ENCODE measurements at places on chromosomes 7 and 10. TPM values are rescaled to one million over a fixed set of nuclear protein-coding genes. Genes with fewer than 3 reads are reported as not detected.

IL2RA gene
- total RNA-seq: 0.88 TPM

DNA sequence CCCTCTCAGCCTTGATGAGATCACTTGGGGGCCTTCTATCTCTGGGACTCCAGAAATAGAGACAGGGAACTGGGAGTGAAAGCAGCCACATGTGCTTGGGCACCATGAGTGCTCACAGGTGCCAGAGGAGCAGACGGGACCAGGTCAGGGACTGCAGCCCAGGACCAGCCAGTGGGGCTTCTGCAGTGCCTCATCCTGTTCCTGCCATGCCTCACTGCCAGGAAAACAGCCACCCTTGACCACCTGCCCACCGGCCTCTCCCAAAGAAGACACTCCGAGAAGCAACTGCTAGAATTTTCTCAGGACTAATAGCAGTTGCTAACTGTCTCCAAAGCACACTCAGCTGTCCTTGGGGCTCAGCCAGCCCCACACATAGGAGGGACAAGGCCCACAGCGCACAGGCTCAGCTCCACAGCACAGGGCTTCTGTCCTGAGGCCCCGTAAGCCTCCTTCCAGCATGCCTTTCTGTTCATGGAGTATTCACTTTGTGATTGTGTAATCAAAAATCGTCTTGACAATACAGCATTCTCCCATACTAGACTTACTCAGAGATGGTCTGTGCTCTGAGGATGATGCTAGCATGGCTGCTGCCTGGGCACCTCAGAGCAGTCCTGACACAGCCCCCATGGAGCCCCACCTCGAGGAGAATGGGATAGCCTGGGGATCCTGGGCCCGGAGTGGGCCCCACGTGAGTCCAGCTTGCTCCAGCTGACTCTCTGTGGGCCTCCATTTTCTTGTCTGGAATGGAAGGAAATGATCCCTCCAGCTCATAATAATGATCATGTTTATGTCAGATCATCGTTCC, 115.7 kb upstream of the RET start:
- peak; percentile 14 for DNase-seq

RBP3 gene
- total RNA-seq: not detected

- DNase-seq: no peak
Measured at GRCh38 chr10:681670-682318, 7.7 kb downstream of the DIP2C start.

DNA sequence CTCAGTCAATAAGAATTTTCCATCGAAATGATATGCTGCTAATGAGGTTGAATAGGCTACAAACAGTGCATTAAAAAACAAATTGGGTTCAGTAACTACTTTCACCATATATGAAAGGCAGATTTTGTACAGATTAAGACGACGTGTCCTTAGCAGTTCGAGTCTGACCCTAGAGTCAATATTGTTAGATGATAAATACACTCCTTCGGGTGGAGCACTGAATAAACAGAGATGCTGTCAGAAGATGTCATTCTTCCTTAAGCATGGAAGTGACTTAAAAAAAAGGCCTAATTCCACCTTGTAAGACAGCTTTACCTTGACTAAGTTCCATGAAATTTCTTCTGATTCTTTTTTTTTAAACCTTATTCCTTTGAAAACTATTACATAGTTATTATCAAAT, 5.8 kb upstream of the AGR2 start:
- DNase-seq: no peak

DNA sequence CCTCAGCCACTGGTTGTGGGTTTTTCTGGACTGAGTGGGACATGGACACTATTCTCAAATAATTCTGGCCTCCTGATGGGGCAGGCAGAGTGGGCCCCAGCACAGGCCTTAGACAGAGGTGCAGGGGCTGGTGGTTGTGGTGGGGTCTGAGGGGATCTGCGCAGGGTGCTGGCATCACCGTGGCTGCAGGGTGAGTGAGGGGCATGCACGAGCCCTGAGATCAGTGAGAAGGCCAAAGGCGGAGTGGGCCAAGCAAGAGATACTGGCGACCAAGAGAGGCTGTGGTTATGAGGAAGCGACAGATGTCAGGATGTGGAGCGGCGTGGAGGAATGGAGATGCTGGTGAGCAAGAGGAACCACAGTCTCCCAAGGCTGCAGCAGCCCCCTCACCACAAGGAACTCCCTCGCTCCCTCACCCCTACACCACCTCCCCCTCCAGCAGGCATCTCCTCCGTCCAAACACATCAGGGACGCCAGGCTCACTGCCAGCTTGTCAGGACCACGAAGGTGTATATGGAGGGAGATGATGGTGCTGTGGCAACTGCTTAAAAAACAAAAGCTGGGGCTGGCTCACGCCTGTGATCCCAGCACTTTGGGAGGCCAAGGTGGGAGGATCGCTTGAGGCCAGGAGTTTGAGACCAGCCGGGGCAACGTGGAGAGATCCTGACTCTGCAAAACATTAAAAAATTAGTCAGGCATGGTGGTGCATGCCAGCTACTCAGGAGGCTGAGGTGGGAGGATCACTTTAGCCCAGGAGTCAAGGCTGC, 9.6 kb downstream of the PRF1 start:
- no peak for DNase-seq

DNA sequence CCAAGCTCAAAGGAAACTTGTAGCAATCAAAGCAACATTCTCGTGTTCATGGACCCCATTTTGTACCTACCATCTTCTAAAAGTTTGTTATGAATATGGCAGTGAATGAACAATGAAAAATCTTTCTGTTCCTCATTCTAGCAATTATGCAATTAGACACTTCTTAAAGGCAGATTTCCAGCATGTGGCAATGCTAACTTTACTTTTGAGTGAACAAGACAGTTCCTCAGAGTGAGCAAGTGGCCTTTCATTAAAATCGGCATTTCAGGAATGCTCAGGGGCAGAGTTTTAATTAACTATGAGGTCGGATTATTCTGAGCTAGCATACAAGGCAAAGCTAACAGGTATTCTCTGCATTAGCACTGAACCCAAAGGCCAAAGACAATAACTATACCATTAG, 48.4 kb upstream of the NFE2L3 start:
- DNase-seq: no peak

DNA sequence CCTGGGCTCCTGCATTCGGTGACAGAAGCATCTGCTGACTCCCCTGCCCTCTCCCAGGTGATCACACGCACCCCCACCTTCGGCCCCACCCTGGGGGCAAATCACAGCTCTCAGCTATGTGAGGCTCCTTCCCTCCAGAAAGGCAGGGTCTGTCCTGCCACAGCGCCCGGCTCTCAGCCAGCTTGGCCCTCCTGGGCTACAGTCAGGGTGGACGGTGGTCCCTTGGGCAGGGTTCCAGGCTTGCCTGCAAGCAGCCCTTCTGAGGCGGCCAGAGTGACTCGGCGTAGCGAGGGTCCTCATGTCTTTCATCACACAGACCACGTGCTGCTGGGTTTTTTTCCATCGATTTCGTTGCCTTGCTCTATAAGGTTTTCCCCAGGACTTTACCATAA, 53.6 kb upstream of the EBF3 start:
- no peak for DNase-seq

DNA sequence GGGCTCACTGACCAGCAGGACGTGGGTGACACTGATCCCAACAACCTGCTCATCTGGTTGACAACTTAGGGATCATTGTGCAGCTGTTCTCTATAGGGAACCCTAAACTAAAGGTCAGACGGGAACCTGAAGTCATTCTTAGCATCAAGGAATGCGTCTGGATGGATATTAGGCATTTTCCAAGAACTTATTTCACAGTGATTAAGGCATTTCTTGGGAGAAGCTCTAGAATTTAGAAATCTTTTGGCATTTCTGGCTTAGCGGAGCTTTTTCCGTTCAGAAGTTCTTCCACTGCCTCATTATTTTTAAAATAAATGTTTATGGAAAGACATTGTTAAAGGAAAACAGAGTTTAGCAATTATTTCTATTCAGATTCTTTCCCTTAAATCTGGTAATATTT, 303.3 kb upstream of the IGFBP3 start:
- DNase-seq: no peak

DNA sequence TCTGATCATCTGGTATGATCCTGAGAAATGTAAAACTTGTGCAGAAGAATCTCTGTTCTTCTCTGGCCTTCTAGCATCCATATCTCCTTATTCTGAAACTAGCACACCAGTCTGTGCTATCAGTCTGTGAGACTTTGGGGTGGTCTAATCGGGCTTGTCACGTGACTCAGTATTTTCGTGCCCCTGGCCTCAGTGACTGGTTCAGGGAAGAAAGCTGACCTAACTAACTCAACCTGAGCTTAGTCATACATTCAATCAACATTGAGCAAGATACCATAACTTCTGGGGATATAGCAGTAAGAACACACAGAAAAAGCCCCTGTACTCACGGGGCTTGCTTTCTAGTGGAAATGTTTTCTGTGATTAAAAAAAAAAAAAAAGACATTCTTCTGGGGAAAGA, 109.3 kb downstream of the DKK1 start:
- no peak for DNase-seq

- no peak for DNase-seq
Measured at GRCh38 chr7:23532490-23533237, 883 bp upstream of the TRA2A start.

DNA sequence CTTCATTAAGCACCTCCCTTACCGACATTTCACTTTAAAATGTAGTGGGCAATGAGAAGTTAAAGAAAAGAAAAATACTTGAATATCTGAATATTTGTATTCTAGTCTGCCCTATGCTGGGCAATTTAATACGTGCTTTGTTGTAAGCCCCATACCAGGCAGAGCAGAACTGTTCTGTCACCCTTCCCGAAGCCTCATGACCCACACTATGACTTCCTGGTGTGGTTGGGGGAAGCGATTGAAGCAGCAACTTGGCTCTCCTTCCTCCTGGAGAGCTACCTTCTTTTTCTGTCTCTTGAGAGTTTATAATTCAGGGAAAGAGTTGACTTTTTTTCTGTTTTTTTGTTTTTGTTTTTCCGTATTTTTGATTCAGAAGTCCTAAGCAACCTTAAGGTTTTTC, 243.7 kb downstream of the INHBA start:
- DNase-seq: no peak

DNA sequence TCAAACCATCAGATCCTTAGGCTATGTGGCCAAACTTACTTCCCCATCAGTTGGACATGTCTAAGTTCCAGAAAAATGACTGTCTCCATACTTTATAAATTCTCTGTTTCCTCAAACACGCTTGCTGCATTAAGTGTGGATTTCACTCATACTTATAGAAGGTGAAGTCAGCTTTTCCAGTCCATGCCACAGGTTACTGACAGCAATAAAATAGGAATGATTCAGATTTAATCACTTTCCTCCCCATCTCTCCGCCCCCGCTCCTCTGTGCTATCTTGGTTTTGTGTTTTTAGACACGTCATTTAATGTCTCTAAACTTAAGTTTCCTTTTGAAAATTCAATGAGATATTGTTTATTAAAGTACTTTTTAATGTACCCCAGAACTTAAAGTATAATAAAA, 1098.0 kb upstream of the C7orf33 start:
- DNase-seq: no peak

DNA sequence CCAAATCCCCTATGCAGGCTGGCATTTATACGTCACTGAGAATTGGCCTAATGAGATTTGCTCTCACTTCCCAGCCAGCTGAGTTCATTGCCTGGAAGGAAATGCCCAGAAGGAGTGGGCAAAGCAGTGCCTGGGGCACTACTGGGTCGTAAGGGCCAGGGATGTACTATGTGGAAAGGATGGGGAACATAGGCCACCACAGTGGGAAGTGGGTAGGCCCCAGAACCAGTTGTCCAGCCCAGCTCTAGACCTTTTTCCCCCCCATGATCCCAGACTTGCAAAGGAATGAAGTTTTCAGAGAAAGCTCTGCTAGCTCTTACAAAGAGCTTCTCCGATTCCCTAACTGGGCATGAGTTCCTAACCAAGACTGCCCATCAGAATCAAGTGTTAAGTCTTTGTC, 13.9 kb downstream of the TRPV5 start:
- DNase-seq: no peak

DNA sequence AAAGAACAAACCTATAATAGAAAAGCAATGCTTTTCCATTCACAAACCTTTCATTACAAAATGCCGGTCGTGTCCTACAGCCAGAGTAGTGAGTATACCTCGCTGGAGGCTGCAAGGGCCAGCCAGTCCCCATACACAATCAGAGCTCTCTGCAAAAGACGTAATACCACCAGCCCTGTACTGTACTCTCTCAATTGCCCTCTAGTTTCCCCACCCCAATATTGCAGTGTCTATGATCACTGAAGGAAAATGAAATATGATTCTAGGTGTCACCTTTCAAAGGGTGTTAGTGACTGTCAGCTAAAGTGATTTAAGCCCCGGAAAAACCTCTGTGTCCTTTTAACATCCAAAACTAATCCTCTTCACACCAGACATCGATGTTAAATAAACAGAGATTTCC, 24.8 kb downstream of the PLXNA4 start:
- no peak for DNase-seq

GRCh38 chr7:28165961-28166955, 14.3 kb downstream of the JAZF1 start:
- DNase-seq: no peak

GPC2 gene
- 1.4 TPM for total RNA-seq

DNA sequence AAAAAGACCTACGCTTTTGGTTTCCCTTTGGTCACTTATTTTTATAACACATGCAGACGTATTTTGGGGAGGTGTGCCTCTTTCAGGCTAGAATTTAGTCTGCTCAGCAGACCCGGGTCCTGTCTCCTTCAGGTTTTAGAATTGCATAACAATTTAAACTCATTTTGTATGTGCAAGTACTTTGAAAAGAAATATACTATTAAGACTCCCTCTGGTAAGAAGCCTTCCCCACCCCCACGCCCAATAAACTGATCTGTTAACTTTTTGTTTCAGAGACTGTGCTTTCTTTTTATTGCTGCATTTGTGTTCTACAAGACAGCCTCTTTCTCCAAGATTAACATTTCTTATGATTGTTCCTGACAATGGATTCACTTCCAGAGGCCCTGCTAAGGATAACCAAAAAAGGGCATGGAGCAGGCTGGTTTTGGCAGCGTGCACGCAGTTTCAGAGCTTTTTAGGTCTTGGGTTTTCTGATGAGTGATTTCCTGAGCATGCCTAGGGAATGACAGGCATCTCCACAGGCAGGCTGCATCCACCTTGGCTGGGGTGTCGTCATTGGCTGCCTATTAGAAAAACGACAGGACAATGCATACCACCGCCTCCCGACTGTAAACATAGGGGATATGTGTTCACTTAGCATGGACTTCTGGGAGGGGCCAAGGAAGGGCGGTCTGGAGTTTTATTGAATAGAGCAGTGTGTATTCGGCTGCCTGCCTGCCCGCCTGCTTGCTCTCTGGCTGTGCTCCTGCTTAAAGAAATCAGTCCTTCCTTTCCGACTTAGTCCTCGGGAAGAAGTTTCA, at the start of gene CALD1:
CALD1 (plus strand) TSS at position 694 of the 800 bp plus-strand sequence. CDS start 88,100 bp downstream, outside the sequence.
- peak; percentile 96 for DNase-seq
